ENCODE measurements at places on chromosomes 7 and 10.

GRCh38 chr10:33535866-33536265 lies 201.4 kb upstream of the NRP1 start:
- no peaks in the 10 kb centered on the region for H3K4me1 ChIP-seq
- H3K4me3 ChIP-seq, result no peak overlapping the region
- no peaks in the 10 kb centered on the region for H3K36me3 ChIP-seq
- no peaks in the 10 kb centered on the region for H3K27me3 ChIP-seq
- H3K27ac ChIP-seq, result no peak overlapping the region
- no peak for DNase-seq

- no peaks in the 10 kb centered on the region for H3K36me3 ChIP-seq
- no peaks in the 10 kb centered on the region for H3K27me3 ChIP-seq
- H3K4me3 ChIP-seq, result no peak overlapping the region
- H3K27ac ChIP-seq, result no peak overlapping the region
- no peaks in the 10 kb centered on the region for H3K4me1 ChIP-seq
- no peak for DNase-seq
These were observed 84.9 kb downstream of the GRB10 start for GRCh38 chr7:50697748-50698147.

- no peak overlapping the region for H3K4me3 ChIP-seq
- peak; percentile 52 for DNase-seq
- no peak overlapping the region for H3K27ac ChIP-seq
These were observed 815 bp downstream of the GIMAP8 start for GRCh38 chr7:150451097-150451793.

GRCh38 chr10:78209970-78210369 lies 176.3 kb downstream of the RPS24 start:
- H3K4me1 ChIP-seq, result peaks cover 40% of the 10 kb centered on the region
- no peaks in the 10 kb centered on the region for H3K36me3 ChIP-seq
- no peak overlapping the region for H3K27ac ChIP-seq
- DNase-seq, result peak; percentile 51
- H3K4me3 ChIP-seq, result no peak overlapping the region
